Effector memory CD4-positive, alpha-beta T cell (primary cell): ENCODE measurements at places on chromosomes 13 and 19.

GRCh38 chr19:41821003-41821735 is 23.3 kb downstream of the LYPD4 start:
- peak; percentile 7 for DNase-seq

DNA sequence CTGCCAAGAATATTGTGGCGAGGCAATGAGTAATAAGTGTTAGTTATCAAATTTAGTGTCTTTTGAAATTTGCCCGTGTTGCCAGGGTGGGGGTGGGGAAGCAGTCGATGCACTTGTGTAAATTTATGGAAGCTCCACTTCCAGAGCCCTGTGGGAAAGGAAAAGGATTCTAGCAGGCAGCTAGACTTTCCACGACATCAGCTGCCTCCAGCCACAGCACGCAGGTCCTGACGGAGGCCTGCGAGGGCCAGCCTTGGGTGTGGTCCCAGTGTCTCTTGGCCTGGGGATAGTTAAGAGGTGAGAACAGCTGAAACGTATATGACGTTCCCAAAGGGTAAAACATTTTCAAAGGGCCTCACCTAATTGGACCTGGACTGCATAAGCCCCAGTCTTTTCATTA is 433.0 kb downstream of the TSHZ3 start:
- DNase-seq: no peak

- DNase-seq: no peak
These were observed 126.6 kb upstream of the KLF5 start for GRCh38 chr13:72932250-72932649.

GRCh38 chr13:74726206-74726605 is 592.0 kb upstream of the KLF12 start:
- DNase-seq: no peak

DNA sequence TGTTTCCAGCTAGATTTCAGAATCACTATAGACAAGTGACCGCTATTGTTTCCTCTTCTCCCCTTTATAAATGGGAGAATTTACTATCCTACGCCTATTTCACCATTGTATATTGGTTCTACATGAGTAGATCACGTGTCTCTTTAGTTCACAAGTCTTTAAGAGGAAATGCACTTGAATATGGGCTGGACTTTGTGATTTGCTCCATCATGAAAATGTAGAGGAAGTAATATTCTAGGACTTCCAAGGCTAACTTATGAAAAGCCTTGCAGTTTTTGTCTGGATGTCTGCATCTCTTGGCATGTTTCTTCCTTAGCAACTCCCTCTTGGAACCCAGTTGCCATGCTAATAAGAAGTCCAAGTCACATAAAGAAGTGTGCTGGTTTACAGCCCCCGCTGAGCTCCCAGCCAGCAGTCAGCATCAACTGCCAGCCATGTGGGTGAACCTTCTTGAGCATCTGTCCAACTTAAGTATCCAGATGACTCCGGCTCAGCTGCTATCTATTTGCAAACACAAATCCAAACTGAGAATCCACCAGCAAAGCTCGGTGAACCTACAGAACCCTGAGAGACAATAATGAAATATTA is 4.8 kb upstream of the FBXL3 start:
- no peak for DNase-seq

DNA sequence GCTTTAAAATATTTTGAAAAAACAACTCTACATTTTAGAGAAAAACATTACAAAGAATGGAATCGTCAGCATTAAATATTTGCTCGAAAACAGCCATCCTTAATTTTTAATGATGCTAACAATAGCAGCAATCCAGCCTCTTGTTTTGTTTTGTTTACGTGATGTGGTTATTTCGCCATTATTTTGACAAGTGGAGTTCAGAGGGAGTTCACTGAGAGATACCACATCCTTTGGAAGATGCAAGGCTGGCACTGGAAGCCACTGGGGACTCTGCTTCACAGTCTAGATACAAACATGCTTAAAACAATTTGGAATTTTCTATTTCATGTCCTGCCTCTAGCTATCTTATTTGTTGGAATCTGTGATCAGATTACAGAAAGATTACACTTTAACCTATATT is 556.3 kb downstream of the PCDH17 start:
- DNase-seq: no peak

- DNase-seq: no peak
These were observed 67.1 kb downstream of the KDM4B start for GRCh38 chr19:5035793-5036697.

- DNase-seq: no peak
These were observed 10.7 kb downstream of the SBNO2 start for GRCh38 chr19:1163283-1163933.

DNA sequence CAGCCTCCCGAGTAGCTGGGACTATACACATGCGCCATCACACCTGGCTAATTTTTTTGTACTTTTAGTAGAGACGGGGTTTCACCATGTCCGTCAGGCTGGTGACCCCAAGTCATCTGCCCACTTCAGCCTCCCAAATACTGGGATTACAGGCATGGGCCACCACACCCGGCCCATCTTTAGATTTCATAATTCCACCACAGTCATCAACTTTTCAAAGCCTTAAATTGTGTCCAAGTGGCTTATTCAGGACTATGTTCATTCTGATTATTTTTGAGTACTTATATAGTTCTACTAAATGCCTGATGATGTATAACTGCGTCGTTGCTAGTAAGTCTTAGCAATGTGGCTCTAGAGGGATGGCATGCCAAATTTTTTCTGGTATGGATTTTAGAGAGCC is 36.9 kb downstream of the FLT1 start:
- DNase-seq: no peak

DNA sequence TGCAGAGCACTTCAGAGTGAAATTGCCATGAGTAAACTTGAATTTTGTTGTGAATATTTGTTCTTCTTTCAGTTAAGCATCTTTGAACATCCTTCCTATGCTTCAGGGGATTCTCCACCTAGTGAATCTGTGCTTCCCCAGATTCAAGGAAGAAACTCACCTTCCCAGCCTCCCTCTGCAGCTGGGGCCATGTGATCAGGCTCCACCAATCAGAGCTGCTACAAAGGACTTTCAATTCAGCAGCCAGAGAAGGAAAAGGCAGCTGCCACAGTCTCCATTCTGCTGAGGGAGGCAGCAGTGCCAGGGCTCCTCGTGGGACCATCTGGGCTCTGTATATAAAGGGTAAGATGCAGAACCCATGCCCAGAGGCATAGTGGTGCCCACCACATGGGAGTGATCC is 89.7 kb upstream of the SIAH3 start:
- no peak for DNase-seq

- DNase-seq: no peak
These were observed 269.6 kb downstream of the DNAJC15 start for GRCh38 chr13:43293008-43293407.

DNA sequence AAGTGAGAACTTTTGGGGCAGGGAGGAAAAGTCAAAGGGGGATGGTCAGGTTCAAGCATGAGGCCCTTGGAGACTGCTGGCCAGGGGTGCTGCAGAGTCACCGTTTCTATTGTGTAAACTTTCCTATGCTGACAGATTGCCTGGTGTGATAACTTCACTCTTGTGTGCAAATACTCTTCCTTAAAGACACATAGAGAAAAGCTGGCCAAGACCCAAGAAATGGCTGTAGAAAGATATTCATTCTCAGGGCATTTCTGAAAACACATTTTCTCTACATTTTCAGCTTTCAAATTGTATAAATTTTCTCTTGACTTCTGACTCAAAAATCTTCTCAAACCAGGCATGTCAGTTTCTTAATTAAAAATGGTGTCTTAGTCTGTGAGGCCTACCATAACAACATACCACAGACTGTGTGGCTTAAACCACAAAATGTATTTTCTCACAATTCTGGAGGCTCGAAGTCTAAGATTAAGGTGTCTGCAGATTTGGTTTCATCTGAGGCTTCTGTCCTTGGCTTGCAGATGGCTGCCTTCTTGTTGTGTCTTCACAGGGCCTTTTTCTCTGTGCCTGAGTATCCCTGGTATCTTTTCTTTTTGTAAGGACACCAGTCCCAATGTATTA is 304.5 kb downstream of the KCNRG start:
- no peak for DNase-seq

GRCh38 chr19:21848706-21849105 is 12.7 kb upstream of the ZNF43 start:
- DNase-seq: no peak

DNA sequence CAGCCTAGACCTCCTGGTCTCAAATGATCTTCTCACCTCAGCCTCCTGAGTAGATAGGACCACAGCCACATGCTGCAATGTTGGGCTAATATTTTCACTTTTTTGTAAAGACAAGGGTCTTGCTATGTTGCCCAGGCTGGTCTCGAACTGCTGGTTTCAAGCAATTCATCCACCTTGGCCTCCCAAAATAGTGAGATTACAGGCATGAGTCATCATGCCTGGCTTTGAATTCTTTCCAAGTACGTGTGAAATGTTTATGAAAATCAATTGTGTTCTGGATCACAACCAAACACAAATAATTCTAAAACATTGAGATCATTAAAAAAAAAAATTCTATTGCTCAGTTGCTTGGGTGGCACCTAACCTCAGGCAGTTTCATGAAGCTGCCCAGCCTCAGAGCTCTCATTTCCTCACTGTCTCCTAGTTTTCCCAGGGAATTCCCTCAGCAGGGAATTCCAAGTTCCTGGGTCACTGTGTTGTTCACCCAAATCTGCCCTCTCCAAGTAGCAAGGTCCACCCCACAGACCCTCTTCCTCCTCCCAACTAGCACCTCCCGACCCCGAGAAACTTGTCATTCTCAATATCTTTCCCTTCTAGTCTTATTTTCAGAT is 44.8 kb downstream of the ING1 start:
- DNase-seq: no peak

DNA sequence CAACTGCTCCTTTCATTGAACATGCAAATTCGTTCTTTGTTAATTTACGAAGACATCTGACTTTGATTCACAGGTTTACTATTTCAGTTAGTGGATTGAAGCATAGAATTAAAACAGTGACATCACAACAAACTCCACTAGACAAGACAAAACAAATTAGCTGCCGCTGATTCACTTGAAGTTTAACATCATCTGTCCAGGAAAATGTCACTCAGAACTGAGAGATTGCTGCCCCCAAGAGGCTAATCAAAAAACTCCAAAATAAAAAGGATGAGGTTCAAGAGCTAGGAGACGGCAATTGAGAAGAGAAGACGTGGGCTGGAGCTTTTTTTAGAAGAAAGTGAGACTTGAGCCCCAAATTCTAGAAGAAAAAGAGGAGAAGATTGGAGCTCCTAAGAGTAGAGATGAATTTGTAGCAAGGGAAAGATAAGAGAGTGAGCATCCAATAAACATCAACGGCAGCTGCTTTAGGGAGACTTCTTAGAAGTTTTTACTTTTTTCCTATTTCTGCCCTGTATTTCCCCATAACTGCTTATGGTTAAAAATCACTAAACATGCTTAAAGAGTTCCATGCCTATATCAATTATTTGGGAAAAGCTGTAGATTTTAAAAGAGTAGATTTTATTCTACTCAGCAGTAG is 40.8 kb upstream of the TPP2 start:
- DNase-seq: no peak

- DNase-seq: peak; percentile 67
These were observed 5.3 kb downstream of the PRR36 start for GRCh38 chr19:7868671-7869452.

DNA sequence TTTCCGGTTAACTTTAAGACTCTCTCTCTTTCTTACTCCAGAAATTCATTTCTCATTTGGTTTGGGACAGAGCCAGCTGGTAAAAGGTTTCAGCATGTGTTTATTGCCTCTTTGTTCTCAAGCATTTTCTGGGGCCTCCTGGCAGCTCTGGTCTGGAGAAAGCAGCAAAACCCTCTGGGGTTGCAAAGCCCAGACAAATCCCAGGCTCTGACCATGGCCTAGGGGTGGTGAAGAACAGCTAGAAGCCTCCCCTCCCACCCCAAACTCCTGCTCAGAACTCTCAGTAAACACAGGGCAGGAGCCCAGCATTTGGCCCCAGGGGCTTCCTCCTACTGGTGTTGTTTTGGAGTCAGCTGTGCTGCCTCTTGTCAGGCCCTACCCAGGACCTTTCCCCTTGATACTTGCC is 124.2 kb upstream of the SERP2 start:
- DNase-seq: no peak

DNA sequence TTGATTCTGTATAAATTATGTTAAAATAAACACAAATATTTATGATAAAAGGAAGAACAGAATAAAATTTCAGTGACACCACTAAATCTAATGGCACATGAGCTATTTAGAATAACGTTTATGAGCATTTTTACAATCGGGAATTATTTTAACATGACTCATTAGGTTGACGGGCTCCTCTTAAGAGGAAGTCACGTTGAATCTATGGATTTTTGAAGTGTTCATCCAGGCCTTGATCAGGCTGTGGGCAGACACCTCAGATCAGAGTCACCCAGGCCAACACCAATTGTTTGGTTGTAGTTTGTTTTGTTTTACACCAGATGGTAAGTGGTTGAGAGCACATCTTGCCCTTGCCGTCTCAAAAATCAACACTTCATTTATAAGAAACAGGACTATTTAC is 257.8 kb downstream of the FOXO1 start:
- DNase-seq: no peak

DNA sequence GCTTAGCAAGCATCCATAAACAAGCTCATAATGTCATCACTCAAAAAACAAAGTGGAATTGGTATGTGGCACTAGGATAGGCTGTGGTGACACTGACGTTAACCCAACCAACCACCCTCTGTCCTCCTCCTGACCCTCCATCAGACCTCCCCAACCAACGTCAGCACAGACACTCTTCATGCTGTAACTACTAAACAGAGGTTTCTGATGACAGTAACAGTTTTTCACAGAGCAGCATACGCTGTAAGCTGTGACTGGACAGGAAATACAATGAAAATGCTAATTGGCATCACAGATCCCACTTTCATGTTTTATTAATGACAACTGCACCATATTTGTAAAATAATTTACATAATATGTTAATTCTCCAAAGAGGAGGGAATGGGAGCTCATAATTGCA is 238.0 kb downstream of the IRS2 start:
- DNase-seq: no peak

DNA sequence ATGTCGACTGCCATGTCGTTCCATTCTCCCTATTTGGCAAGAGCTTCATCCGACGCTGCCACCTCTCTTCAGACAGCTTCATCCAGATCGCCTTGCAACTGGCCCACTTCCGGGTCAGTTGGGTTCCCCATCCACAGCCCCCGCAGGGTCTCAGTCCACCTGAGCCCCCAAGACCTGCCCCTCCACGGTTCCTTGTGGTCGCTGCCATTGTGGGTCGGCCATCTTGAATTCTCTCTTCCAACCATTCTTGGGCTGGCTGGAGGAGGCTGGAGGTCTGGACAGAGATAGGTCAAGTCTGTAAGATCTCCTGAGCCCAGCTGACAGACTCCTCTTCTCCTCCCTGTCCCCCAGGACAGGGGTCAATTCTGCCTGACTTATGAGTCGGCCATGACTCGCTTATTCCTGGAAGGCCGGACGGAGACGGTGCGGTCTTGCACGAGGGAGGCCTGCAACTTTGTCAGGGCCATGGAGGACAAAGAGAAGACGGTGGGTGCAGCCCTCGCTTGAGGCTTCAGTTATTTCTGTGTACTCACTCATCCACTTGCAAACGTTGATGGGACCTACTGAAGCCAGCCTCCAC is 19.5 kb downstream of the CPT1C start:
- no peak for DNase-seq

DNA sequence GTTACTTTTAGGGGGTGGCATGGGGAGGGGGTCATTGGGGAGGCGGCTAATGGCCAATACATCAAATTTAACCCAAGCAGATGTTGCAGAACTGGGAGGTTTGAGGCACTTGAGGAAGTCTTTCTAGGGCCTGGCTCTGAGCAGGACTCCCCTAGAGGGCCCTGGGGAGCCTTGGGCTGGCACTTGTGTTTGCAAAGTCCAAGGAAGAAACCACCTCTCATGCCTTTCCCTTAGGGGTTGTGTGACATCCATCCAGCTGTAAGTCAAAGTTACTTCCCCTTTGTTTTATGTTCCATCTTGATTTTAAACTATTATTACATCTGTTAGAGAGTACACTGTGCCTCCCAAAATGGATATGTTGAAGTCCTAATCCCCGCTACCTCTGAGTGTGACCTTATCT is 159.9 kb downstream of the KATNAL1 start:
- DNase-seq: no peak
